ENCODE measurements at places on chromosomes 11 and 22.
A peak's percentile ranks its signal among the peaks of the same experiment; 100 is the strongest.

DNA sequence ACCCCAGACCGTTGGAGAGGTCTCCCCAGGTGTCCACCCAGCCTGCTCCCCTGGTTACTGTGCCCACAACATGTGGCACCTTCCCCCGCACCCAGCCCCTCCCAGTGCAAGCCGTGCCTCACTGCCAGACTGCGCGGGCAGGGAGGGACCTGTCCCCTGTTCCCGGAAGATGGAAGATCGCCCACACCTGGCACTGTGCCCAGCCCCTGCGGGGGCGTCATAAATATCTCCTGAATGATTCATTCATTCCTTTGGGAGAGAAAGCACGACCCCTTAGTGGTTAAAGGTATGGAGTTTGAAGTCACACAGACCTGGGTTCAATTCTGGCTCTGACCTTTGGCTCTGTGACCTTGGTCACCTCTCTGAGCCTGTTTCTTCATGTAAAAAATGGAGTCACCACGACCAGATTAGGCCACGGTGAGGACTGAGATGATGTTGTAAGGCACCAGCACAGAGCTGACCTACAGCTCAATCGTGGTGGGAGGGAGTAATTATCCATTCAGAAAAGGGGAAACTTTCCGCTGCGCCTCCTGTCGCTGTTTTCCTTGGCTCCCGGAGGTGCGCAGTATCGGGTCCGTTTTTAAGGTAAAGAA lies 497 bp upstream of the SYT12 start:
- peak; percentile 36 for DNase-seq

GRCh38 chr11:81744336-81745116 lies 989.1 kb downstream of the FAM181B start:
- DNase-seq: no peak

DNA sequence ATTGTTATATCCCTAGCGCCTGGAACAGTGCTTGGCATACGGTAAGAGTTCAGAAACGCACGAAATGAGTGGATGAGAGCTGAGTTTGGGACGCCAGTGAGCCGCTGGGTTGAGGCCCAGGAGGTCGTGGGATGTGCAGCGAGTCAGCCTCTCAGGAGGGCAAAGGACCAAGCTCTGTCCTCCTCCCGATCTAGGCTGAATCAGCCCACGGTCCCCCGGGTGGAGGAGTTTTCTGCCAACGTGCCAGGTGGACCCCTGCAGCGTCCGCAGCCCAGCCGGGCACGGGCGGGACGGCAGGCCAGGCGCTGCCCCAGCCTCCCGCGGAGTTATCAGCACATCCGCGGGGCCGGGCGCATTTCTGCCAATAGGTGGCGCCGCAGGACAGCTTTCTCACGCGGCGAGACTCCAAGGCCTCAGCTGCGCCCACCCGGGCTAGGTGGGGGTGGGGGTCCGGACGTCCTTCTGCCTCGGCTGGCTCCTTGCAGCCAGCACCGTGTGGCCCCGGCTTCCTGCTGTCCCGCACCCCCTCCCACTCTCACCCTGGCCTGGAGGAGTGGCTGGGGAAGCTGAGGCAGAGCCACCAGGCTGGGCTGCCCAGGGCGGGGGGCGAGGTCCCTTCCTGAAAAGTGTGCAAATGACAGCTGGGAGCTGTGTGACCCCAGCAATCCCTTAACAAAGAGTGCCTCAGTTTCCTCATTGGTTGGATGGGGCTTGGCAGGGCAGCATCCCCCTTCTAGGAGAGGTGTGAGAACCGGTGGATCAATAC lies 2.2 kb upstream of the RPS19BP1 start:
- DNase-seq: peak; percentile 93

DNA sequence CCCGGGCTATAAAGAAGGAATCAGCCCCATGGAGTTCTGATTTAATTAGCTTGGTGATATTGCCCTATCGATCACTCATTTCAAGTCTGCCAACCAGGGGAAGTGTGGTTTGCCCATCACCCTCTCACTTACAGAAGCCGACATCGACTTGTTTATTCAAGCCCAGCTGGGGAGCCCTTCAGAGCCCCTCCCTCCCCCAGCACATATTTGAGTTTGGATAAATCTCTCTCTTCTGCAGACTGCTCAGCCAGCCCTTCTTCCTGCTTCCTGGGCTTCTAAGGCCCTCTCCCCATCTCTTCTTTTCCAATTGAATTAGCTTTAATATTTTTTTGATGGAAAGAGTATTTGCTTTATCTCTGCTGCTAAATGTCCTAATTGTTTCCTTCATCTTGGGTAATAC lies 299.0 kb downstream of the MIAT start:
- DNase-seq: no peak

- no peak for DNase-seq
These were observed 287.4 kb upstream of the PDGFD start for GRCh38 chr11:104451197-104451893.

DNA sequence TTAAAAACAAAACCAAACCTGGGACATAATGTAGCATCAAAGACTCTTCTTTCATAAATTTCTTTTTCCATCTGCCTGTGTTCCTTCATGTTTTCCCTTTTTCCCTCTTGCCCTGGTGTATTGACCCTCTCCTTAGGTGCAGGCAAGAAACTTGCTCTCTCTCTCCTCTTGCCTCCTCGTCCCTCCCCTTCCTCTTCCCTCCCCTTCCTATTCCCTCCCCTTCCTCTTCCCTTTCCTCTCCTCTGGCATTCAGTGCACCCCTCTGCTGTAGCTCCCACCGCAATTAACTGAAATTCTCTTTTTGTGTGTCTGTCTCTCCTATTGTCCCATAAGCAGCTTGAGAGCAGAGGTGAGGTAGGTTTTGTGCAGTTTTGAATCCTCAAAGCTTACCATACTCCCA lies 49.9 kb downstream of the CSF2RB start:
- DNase-seq: no peak

DNA sequence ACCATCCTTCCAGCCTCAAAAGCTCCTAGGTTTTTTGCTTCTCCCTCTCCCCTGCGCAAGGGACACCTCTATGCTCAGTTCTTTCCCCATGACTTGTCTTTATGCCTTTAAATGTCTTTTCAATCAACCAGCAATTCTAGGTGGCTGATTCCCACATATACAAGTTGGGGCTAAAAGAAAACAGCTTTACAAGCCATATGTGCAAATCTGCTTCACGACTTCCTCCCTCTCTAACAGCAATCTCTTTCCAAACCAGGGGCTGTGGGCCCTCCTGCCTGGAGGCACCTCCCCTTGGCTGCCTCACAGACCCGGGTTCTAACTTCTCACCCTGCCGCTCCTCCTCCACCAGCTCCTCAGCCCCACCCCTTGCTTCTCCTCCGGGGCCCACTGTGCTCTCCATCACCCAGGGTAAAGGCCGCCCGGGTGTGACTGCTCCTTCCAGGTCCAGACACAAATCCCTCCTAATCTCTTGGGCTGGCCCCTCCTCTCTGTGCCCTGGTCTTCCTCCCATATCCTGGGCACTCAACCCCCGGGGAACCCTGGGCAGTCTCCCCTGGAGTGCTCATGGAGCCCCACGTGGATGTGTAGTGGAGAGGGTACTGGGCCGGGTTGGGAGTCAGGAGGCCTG lies 14.1 kb downstream of the TMPRSS13 start:
- no peak for DNase-seq

GRCh38 chr11:112881461-112881860 lies 79.8 kb upstream of the NCAM1 start:
- no peak for DNase-seq

- peak; percentile 64 for DNase-seq
These were observed at the start of gene EXT2 for GRCh38 chr11:44095506-44096359. Gene EXT2, plus strand, starts transcription at chr11:44095678. Its CDS starts 12,035 bp downstream, at chr11:44107713.

DNA sequence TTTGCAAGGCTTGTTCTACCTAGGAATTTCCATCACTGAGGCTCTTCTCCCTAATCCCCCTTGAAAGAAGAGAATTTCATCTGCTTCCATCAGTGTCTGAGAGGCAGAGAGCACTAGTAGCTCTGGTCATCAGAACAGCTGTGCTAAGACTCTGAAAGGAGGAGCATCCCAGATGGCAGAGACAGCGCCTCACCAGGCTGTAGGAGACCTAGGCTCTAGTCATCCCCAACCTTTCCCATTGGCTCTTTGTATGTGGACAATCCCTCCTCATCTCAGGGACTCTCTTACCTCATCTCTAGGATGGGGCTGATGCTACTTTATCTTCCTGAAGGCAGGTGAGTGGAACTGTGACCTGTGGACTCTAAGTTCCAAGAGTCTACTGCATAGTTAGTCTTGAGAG lies 8.8 kb upstream of the OR9I1 start:
- DNase-seq: no peak

DNA sequence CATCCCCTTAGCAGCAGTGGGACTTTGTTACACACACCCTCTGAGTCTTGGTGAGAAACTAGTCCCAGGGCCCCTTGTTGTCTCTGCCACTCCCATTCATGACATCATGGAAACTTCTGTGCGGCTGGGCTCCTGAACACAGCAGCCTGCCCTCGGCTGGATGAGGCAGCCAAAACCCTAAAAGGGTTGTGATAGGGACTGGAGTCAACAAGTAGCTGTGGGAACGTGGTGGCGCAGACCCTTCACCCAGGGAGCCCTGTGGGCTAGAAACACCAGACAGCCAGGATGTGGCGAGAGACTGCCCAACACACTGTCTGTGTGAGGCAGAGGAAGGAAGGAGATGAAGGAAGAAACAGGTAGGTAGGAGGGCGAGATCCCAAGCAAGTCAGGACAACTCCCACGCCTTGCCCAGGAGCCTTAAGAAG lies 3.9 kb downstream of the CD3D start:
- DNase-seq: no peak

GRCh38 chr11:87397011-87397865 lies 359.5 kb downstream of the TMEM135 start:
- no peak for DNase-seq

GRCh38 chr22:30649430-30650007 lies 13.9 kb downstream of the SLC35E4 start:
- DNase-seq: peak; percentile 25

DNA sequence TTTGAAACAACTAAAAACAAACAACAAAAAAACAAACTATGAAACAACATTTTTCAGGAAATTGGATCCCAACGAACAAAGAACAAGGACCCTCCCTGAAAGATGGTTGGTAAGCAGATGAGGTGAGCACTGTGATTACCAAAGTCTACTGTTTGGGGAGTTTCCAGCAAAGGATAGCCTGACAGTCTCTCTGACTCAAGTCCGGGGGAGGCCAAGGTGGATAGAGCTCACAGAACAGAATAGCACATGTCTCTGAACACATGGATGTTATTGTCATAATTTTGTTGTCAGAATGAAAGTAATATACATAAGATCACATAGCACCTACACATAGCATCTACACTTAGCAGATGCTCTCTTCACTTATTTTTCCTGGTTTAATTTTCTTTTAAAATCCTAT lies 501.3 kb upstream of the TENM4 start:
- no peak for DNase-seq

DNA sequence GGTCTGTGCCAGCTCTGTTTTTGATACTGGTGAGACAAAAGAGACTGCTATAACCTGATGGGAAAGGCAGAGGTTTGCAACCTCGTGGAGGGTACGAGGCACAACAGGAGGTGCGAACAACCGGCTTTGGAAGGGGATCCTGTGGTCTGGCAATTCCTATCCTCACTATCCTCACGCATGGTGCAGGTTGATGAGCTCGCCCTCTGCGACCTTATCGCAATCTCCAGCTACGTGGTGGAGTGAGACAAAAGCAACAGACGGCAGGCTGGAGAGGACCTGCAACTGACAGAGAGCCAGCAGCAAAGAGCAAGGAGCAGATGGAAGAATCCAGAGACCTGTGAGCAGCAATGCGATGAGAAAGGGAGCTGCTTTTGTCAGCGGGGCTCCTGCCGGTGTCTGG lies 47.3 kb upstream of the TSKU start:
- DNase-seq: no peak

DNA sequence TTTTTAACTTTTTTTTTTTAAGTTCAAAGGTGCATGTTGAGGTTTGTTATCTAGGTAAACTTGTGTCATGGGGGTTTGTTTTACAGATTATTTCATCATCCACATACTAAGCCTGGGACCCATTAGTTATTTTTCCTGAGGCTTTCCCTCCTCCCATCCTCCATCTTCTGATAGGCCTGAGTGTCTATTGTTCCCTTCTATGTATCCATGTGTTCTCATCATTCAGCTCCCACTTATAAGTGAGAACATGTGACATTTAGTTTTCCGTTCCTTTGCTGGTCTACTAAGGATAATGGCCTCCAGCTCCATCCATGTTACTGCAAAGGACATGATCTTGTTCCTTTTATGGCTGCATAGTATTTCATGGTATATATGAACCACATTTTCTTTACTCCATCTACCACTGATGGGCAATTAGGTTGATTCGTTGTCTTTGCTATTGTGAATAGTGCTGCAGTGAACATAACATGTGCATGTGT lies 14.4 kb downstream of the DEUP1 start:
- no peak for DNase-seq

DNA sequence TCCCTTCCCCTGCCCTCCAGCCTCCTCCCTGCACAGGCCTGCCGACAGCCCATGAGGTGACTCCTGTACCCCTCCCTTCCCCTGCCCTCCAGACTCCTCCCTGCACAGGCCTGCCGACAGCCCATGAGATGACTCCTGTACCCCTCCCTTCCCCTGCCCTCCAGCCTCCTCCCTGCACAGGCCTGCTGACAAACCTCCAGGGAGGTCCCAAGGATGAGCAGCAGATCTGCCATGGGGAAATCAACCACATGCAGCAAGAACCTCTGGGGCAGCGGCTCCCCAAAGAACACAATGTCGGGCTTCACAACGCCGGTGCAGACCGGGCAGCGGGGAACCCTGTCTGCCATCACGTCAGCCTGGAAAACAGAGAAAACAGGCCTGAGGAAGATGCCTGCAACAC lies 12.3 kb downstream of the SIRT3 start:
- no peak for DNase-seq

GRCh38 chr11:115052601-115053000 lies 374.3 kb downstream of the NXPE2 start:
- no peak for DNase-seq

- no peak for DNase-seq
These were observed 3.6 kb upstream of the UBE2L3 start for GRCh38 chr22:21563912-21564311.

DNA sequence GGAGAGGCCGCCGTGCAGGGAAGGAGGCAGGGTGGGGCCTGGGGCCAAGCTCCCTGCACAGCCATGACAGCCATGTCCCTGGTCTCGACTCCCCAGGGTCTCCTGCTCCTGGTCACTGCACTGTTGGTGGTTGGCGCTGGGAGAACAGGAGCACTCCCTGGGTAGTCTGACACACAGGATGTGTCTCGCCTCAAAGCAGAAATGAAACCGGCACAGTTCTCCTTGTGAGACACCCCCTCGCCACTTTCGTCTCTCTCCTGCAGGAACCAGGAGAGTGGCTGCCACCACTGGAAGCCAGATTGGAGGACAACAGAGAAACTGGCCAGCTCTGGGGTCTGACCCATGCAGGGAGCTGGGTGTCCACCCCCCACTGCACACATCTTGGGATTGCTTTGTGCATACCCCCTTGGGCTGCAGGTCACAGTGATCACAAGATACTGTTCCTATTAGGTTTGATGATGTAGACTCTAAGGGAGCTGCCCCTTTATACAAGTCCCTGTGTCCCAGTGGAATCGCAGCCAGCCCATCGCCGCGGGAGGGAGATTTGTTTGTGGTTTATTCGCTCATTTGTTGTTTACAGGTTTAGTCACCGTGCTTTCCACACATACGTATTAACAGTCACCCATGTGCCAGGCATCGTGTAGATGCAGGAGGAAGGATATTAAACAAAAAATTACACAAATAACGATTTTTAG lies 27.0 kb upstream of the YWHAH start:
- DNase-seq: no peak

- DNase-seq: no peak
These were observed 3.4 kb downstream of the CCDC188 start for GRCh38 chr22:20147237-20147988.
